ENCODE measurements at places on chromosomes 1 and 21.

GRCh38 chr1:247574236-247574635 is 13.9 kb upstream of the OR2G2 start:
- DNase-seq = no peak

GRCh38 chr21:43902441-43902840 is 37.4 kb downstream of the AGPAT3 start:
- DNase-seq = peak; percentile 63

GRCh38 chr1:85311818-85312217 is 35.4 kb upstream of the BCL10 start:
- DNase-seq = no peak

DNA sequence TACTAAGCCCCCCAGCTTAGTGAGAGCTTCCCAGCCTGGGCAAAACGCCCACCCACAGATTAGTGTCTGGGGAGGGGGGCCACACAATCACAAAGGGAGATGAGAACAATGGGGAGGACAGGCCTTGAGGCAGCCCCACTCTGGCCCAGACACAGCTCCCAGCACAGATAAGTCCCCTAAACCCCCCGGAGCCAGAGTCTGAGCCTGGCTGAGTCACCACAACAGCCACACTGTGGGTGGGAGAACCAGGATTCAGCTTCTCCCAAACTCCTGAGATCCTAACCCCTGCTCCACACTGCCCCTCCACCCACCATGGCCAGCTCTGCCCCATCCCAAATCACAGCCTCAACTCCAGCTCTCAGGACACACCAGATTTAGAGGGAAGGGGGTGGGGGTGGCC is 4.2 kb downstream of the NECTIN4 start:
- no peak for DNase-seq

- DNase-seq = no peak
These were observed 83.2 kb downstream of the APP start for GRCh38 chr21:26087223-26087918.

- peak; percentile 17 for DNase-seq
These were observed 522 bp downstream of the LRP8 start for GRCh38 chr1:53327182-53327913.

- peak; percentile 60 for DNase-seq
These were observed 25.1 kb upstream of the TMEM222 start for GRCh38 chr1:27296773-27297291.

GRCh38 chr1:221100611-221101010 is 221.4 kb downstream of the HLX start:
- peak; percentile 80 for DNase-seq

GRCh38 chr21:38467911-38468310 is 30.4 kb downstream of the ERG start:
- DNase-seq = no peak

DNA sequence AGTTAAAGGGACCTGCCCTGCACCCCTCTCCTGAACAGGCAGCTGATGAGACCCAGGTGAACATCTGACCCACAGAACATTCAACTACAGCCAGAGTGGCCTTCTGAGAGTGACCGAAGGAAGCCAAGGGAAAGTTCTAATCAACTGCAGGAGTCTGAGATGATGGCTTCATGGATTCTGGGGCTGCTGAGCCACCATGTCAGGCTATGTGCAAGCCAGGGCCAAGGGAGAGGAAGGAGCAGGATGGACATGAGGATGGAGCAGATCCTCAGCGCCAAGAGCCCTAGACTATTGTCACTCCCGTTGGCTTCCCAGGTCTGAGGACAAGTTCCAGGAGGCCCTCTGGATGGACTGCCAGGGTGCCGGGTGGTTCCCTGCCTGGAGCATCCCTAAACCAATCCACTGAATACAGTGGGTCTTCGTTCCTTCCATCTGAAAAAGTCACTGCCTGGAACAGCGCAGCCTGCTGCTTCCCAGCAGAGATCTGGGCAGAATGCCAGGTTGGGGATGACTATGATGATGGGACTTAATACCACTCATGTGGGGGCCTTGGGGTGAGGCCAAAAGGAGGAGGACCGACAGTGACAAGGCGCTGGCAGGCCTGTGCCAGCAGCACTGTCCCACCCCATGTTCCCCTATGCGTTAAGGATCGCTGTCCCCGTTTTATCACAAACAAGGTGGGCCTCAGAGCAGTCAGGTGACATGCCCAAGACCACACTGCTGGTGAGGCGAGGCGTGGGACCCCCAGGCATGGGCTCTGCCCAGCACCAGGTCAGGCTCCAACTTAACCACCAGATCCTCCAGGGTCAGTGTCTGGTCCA is 19.8 kb downstream of the SPOCD1 start:
- DNase-seq = peak; percentile 53

- DNase-seq = peak; percentile 87
These were observed 10.1 kb downstream of the EPHA2 start for GRCh38 chr1:16145662-16146278.

DNA sequence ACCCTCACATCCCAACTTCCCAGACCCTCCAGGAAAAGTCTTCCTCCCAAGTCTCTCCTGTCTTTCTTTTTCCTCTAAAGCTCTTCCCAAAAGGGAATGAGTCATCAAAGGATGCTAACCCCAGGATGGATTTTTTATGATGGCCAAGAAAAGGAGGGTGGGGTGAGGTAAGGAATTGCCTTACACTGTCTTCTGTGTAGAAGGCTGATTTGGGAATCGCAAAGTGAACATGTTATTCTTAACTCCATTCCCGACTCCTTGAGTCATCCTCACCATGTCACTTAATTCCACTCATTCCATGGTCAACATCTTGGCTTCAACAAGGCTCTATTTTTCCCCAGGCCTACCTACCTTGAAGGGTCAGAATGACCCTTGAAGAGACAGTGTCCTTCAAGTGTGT is 44.0 kb downstream of the TBX15 start:
- peak; percentile 35 for DNase-seq

DNA sequence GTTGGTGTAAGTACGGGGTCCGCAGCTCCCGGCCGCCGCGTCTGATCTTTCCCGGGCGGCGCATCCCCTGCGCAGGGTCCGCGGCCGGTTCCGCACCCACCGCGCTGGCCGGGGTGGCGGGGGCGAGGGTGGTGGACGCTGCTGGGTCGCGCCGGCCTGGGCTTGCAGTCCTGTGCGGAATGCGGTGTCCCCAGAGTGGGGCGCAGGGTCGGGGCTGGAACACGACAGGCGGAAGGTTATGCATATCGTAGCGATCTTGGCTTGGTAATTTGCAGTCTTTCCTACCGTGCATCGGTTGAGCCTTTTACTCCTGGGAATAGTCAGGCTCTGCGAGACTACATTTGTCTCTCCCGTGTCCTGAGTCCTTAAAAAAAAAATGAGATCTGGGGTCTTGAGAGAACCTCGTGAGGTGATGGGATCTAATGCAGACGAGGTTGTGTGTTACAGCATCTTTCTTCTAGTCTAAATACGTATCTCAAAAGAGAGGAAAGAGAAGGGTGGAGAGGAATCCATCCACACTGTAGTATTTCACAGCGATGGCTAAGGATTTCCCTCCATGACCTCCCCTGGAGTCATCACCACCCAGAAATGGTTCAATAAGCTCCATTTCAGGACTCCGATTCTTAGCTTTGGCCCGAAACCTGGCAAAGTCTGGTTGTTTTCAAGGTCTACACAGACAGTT is 572 bp downstream of the ATP1B1 start:
- peak; percentile 41 for DNase-seq

DNA sequence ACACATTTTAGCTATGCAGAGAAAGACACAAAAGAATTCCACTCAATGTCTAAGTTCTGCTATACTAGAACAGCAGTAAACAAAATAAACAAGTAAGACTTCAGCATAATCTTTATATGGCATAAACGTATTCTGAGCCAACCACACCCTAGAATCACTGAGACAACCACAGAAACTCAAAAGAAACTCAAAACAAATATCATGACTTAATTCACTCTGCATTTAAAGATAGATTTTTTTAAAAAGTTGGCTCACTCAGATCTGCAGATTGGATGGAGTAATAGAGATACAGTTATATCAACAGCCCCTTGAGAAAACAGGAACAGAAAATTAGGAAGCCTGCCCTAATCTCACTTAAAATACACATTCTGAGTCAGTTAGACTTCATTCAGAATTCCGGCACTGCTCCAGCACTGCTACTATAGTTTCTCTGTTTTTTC is 95.0 kb downstream of the COL24A1 start:
- DNase-seq = peak; percentile 47

- no peak for DNase-seq
These were observed 59.8 kb downstream of the ITPKB start for GRCh38 chr1:226679262-226679661.

DNA sequence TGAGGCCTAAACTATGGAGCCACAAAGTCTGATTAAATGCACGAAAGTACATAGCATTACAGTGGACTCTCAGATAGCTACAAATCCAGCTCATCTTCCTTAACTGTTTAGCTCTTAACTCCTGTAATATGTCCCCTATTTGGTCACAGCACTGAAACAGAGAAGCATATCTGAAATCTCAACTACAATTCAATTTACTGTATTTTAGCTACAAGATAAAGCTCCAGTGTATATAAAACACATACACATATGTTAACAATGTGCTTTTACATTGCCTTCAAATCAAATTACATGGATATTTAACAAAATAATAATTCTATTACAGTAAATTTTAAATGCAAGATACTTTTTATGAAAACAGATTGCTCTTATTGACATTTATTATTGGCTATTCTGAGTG is 849.3 kb upstream of the PRMT6 start:
- DNase-seq = no peak

DNA sequence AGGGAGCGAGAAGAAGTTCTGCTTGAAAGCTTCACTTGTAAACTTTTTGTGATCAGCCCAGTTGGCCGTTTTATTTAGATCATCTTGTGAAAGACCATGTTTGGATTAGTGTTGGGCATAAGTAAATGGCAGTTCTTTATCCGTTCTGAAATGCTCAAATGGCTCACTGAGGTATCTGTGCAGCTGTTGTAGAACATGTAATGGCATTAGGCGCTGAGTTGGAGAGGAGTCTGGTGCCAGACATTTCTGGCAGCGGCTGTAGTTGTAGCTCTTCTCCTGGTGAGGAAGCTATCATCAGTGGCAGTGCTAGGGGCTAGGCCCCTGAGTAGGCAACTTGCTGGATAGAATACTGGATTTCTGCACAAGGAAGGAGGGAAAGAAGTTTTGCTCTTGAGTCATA is 321.6 kb downstream of the LMO4 start:
- no peak for DNase-seq

DNA sequence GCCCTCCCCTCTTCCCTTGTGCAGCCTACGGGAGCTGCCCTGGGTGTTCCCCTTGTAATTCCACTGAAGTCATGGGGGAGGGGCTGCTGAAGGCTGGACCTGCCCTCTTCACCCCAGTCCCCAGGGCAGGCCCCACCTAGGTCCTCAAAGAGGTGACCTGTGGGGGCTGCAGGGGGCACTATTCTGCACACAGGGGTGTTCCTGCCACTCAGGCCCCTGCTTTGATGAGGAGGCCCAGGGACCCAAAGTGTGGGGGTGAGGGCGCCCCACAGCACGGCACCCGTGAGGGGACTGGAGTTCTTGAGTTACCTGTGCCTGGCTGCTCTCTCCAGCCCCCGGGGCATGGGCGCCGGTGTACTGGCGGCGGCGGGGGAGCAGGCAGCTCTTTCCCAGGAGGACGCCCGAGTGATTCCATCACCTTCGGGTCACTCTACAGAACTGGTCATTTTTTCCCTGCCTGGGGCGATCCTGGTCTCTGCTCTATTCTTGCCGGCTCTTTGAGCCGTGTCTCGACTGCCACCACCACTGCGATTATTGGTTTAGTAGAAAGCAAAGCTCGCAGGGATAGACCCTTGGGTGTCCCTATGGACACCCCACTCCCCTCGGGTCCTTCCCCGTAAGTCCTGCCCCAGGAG is 6.9 kb upstream of the PRDM16 start:
- no peak for DNase-seq

DNA sequence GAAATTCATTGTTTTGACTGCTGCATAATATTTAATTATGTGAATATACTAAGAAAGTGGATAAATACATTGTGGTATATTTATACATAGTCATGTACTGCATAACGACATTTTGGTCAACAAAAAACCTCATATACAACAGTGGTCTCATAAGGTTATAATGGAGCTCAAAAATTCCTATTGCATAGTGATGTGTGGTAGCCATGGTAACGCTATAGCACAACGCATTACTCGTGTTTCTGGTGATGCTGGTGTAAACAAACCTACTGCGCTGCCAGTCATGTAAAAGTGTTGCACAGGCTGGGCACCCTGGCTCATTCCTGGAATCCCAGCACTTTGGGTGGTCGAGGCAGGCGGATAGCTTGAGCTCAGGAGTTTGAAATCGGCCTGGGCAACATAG is 52.6 kb upstream of the NHLH2 start:
- DNase-seq = no peak

- peak; percentile 68 for DNase-seq
These were observed 132.9 kb upstream of the DPYD start for GRCh38 chr1:98053471-98054366.

DNA sequence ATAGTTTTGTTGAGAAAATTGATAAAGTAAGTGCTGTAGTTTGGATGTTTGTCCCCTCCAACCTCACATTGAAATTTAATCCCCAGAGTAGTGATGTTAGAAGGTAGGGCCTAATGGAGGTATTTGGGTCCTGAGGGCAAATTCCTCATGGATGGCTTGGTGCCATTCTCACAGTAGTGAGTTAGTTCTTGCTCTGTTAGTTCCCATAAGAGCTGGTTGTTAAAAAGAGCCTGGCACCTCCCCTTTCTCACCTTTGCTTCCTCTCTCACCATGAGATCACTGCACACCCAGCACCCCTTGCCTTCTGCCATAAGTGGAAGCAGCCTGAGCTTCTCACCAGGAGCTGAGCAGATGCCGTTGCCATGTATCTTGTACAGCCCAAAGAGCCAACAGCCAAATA is 354.8 kb upstream of the NFIA start:
- DNase-seq = no peak

GRCh38 chr1:199684686-199685273 is 342.7 kb upstream of the NR5A2 start:
- peak; percentile 80 for DNase-seq

DNA sequence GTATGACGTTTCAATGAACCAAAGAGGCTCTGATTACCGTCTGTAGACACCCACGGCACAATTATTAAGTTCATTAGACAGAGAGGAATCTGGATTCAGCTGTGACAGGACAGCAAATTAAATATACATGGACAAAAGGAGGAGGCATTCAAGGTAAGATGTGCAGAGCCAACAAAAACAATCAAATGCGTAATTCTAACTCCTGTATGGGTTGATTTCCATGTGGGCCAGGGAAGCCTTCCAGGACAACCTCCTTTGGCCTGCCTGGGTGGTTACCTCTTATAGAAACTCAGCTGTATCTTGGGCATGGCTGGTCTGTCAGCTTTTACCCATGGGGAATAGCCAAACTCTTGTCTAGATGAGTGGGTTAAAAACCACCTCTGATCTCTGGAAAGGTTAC is 43.8 kb downstream of the CCN1 start:
- no peak for DNase-seq
